ENCODE measurements at places on chromosomes 5 and 9.

DNA sequence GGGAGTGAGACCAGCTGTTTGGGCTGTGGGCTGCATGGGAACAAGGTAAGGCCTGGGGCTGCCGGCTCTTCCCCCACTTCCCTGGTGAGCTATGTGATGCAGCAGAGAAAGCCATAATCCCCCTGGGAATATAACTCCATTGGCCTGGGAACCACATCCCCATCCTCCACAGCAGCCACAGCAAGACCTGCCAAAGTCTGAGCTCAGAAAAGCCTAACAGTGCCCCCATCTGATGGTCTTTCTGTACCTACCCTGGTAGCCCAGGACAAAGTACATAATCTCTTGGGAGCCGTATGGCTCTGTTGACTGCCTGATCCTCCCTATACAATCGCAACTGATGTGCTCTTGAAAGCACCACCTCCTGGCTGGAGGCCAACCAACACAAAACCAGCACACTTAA, 432.6 kb downstream of the CDH18 start:
- peak; percentile 36 for DNase-seq

GRCh38 chr5:40791715-40792139, 6.4 kb downstream of the PRKAA1 start:
- no peak for DNase-seq

- no peak for DNase-seq
These were observed 152.6 kb upstream of the FST start for GRCh38 chr5:53327811-53328334.

GRCh38 chr5:54854883-54855581, 130.4 kb downstream of the ESM1 start:
- no peak for DNase-seq

GRCh38 chr5:62560786-62561185, 17.8 kb upstream of the LRRC70 start:
- DNase-seq = no peak

DNA sequence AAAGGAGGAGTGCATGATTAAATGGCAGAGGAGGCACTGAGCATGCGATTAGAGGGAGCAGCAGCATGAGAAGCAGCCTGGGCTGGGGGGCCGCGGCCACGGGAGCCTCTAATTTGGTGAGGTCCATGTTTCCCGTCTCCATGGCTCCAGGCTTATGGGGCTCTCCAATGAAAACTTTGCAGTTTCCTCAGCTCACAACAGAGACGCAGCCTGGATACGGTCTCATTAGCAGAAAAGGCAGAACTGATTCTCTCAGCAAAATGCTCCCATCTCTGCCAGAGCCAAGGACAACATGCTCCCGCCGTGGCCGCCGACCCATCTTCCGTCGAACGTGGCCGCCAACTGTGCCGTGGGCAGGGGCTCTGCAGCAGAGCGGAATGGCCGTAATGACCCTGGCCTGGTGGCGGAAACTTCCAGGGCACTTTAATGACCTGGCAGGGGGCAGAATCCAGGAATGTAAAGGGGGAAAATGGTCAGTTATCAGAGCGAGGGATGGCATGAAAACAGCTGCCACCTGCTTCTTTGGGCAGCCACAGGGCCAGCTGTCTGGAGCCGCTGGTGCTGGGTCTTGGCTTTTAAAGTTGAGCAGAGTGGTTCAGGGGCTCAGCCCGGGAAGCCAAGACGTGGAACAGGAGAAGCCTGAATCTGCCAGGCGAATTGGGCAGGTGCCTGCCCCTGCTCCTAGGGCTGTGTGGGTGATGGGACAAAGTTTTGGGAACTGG, 76.5 kb downstream of the COL5A1 start:
- DNase-seq = no peak

- DNase-seq = no peak
These were observed 29.9 kb upstream of the PRSS3 start for GRCh38 chr9:33765411-33765810.

DNA sequence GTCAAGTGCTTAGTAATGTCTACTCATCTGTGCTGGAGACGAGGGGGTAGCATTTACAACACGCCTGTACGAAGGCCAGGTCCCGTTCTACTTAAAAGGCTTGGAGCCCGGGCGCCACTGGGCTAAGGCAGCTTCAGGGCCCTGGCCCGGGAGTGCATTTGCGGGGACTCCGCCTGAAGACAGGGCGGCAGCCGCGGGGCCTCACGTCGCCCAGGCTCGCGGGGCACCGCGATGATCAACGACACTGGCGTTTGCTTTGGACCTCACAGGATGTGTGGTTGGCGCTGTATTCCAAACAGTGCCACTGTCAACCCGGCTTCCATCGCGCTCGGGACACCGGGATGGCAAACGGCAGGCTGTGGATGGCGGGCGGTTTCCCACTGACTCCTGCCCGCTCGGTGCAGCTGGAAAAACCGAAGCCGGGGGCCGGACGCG, 1.1 kb upstream of the TENT4A start:
- DNase-seq = peak; percentile 63

- DNase-seq = no peak
These were observed 26.2 kb downstream of the SLC35A4 start for GRCh38 chr5:140590861-140591260.

DNA sequence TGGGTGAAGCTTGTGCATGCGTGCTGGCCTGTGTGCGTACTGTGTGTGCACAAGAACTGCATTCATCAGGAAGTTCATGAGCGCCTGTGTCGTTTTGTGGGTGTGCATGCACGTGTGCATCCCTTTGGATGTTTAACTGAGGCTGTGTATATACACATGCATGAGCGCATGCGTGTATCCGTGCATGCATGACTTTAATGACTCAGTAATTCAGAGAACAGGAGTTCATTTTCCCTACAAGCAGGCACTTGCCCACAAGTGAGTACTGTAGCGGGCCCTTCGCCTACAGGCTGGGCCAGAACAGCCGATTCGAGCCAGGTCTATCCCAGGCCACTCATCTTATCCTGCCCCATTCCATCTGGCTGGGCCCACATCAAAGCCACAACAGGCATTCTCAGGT, 29.8 kb downstream of the CORO2A start:
- peak; percentile 63 for DNase-seq

GRCh38 chr5:171418316-171418981, 998 bp upstream of the FGF18 start:
- DNase-seq = peak; percentile 45

- DNase-seq = no peak
These were observed 427.7 kb downstream of the PRELID2 start for GRCh38 chr5:145407300-145408047.

DNA sequence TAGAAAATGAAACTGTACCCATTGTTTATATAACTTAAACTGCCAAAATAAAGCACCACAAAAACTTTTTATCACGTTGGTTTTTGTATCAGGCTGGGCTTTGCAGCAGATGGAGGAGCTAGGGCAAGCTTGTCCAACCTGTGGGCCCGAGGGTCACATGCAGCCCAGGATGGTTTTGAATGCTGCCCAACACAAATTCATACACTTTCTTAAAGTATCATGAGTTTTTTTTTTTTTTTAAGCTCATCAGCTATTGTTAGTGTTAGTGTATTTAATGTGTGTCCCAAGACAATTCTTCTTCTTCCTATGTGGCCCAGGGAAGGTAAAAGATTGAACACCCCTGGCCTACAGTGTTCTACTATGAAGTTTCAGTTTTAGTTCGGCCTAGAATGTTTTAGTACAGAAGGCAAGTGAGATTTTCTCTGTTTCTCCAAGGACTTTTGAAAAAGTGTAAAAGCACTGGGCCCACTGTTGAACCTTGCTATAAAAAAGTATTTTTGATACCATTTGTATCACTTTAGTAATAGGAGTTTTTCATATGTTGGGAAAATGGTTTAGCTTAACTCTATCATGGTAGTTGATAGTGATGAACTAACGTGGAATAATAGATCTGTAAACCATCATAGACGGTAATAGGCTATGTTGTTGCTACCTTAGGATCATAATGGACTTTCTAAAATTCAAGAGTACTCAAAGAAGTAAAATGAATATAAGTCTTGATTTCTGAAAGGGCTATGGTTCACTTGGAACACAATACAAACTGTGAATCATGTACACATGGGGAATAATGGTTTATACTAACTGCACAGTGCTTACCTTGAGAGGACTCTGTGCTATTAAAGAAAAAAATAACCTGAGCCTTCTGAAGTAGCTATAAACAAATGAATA, 2.9 kb downstream of the CDKN2A start:
- DNase-seq = no peak

GRCh38 chr5:19498852-19499251, 489.1 kb downstream of the CDH18 start:
- no peak for DNase-seq

- peak; percentile 69 for DNase-seq
These were observed 8.6 kb downstream of the SPINK1 start for GRCh38 chr5:147822686-147823491.

DNA sequence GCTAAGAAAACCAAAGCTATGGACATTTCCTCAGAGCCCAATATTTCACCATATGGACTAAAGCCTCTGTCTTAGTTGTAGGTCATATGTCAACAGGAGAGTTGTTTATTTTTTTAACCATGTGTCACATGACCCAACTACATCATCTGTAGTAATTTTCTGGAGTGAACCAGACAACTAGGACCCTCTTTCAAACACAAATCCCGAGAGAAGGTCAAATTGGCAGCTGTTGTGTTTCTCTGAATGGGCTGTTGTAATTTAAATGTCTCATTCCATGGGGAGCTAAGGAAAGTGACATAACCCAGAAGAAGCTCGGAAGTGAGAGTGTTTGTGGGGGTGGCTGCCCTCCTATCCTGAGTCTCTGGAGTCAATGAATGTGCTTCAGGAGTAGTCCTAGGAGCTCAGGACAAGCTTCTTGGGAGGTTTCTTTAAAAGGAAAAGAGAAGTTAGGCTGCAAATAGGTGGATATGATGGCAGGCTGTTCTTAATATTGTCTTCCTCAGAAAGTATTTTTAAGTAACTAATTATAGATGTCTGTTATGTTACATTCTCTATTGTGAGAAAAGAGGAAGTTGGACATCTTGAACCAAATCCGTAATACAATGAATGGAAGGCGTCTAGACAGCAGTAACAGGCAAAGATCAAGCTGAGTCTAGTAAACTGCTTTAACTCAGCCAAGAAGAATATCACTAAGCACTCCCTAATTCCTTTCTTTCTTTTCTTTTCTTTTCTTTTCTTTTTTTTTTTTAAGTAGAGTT, 50.1 kb downstream of the TMEM167A start:
- DNase-seq = no peak

GRCh38 chr9:124852121-124852828, 985 bp upstream of the WDR38 start:
- no peak for DNase-seq

GRCh38 chr9:87663556-87663955, 62.4 kb upstream of the CTSL start:
- no peak for DNase-seq

DNA sequence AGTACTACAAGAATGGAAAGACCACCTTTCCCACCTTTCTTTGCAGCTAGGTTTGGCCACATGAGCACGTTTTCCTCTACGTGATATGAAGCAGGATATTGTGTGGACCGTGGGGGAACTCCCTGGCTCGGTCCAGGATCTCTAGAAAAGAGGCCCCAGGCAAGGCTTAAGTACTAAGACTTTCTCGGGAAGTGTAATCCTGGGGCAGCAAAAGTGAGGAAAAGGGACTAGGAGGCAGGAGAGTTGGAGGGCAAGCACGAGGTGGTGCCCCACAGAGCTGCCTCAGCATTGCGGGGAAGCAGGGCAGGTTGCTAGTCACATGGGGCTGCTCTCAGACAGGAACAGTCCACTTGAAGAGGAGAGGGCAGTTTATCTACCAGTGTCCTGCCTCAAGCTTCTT, 235.1 kb downstream of the GADD45G start:
- DNase-seq = no peak

All from NCI-H2171 treated with DMSO at 0.1 percent for 48 hours (cell line).